ENCODE measurements at places on chromosomes 13 and 19.
A peak's percentile ranks its signal among the peaks of the same experiment; 100 is the strongest.

DNA sequence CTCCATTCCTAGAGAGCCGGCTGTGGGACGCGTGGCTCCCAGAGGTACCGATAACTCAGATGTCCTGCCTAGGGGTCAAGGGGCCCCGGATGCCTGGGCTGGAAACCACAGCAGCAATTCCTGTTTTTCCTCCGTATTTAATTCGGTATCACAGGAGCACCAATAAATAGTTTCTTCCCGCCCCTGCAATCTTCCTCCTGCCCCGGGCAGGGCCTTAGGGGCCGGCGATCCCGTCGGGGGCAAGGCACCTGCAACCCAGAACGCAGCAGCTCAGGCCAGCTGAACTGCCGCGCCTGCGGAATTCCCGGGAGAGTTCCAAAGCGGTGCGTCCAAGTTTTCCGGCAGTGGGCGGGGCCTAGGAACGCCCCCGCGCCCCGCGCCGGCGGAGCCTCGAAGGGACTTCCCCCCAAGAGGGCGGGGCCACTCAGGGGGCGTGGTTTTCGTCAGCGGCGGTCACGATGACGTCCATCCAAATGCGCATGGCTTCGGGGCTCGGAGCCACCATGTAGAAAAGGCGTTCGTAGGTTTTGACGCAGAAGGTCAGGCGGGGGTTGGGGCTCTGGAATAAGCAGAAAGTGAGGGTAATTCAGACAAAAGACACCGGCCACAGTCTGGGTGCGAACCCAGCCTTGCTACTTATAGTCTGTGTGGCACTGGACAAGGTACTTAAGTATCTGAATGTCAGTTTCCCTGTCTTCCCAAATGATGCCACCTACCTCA lies 9.7 kb upstream of the LYPD3 start:
- DNase-seq: peak; percentile 94

GRCh38 chr13:66513728-66514127 lies 716.4 kb downstream of the PCDH9 start:
- DNase-seq: no peak

GRCh38 chr13:51594432-51594831 lies 10.2 kb downstream of the WDFY2 start:
- no peak for DNase-seq

DNA sequence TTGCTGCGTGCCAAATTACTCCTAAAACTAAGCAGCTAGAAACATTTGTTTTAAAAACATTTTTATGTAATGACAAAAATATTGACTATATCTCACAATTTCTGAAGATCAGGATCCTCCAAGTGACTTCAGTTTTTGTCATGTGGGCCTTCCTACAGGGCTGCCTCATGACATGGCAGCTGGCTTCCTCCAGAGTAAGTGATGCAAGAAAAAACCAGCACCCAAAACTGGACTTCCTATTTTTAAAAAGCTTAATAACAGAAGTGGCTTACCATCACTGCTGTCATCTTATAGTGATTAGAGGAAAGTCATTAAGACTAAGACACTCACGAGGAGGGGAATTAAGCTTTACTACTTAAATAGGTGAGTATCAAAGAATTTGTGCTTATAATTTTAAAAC lies 681.7 kb downstream of the PCDH17 start:
- DNase-seq: no peak

GRCh38 chr19:28358633-28359032 lies 854.3 kb downstream of the UQCRFS1 start:
- DNase-seq: no peak

GRCh38 chr13:98886587-98887230 lies 91.2 kb downstream of the DOCK9 start:
- no peak for DNase-seq

DNA sequence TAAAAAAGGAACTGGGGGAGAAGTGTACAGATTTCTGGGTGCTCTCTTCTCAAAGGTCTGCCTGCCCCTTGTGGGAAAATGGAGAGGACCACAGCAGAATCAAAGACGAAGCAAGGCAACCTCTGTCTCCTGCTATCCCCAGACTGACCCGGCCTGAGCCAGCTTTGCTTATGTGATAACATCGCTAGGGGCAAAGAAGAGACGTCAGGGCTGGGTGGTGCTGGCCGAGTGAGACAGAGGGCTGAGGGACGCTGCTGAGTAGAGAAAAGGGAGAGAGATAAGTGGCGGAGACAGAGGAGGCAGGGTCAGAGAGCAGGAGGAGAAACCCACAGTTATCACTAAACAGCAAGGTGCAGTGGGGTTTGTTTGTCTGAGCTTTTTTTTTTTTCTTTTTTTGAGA lies 4.6 kb upstream of the MUC16 start:
- DNase-seq: no peak

DNA sequence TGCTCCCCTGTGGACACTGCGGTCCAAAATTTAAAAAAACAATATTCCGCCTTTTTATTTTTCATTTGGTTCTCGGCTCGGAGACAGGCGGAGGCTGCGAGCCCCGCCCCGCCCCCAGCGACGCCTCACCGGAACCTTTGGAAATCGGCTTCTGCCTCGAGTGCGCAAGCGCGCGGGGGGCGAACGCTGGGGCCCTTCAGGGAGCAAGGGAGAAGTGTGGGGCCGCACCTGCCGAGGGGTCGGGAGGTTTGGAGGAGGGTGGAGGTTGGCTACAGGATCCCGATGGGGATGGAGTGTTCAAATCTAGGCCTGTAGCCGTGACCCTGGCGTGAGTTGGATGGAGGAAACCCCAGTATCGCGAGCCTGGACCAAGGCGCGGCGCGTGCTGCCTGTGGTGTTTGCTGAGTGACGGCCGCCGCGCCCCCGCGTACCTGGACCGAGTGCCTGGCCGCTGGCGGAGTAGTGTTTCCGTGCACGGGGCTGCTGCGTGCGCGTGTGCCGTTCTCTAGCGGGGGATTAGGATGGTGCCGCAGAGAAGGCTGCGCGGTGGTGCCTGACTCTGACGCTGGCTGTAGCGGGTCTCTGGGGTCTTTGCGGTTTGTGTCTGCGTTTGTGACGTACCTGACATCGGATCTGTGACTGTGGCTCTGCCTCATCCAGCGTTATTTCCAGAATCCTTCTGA lies 565 bp upstream of the ZFP30 start:
- peak; percentile 98 for DNase-seq

DNA sequence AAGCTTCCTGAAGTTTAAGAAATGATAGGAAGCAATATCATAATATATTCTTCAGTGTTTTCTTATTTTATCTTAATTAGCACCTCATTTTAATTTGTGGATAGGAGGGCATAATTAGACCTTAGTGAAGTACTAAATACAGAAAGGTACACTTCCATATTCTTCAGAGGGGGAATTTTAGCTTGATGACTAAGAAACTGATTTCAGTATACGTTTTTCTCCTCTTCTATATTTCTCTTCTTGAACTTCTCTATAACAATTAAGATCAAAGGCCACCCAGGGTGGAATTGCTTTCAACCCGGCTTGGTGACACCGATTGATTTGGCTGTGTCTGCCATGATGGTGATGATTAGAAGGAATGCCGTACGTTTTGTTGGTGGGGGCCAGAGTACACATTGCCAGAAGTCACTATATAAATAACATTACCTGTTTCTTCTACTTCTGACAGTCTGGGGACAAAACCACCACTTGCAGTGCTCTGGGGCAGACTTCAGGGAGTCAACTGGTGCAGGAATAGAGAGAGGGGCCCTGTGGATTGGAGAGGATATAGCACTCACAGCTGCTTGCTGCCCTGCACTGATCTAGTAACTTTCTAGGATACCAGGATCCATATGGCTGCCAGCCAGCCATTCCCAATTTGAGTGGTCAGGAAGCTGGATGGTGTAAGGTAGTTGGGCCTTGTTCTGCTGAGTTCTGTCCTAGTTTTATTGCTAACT lies 73.8 kb downstream of the SPATA13 start:
- no peak for DNase-seq

GRCh38 chr13:111458739-111459138 lies 138.3 kb downstream of the TEX29 start:
- DNase-seq: no peak

DNA sequence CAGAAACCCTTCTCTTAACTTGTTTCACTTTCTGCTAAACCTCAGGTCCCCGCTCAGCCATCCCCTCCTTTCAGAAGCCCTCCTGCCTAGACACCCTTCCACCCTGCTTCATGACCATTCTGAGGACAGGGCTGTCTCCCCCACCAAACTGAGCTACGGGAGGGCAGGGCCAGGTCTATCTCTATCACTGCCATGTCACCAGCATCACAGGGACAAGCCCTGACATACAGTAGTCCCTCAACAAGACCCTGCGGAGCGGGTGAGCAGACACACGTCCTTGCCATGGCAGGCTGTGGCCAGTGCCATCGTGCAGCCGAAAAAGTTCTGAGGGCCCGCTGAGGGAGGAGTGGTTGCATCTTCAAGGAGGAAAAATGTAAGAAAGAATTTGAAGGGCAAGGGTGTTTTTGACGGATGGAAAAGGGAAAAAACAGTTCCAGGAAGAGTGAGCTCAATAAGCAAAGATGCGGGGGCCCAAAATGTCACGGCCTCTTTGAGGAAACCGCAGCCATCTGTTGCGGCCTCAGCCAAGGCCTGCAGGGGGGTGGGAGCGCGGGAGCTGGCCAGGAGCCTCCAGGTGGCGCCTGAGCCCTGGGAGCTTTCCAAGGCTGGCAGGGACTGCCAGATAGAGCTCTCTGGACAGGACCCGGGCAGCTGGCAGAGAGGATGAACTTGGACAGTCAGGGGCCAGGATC lies 8.1 kb downstream of the PTGIR start:
- peak; percentile 66 for DNase-seq

DNA sequence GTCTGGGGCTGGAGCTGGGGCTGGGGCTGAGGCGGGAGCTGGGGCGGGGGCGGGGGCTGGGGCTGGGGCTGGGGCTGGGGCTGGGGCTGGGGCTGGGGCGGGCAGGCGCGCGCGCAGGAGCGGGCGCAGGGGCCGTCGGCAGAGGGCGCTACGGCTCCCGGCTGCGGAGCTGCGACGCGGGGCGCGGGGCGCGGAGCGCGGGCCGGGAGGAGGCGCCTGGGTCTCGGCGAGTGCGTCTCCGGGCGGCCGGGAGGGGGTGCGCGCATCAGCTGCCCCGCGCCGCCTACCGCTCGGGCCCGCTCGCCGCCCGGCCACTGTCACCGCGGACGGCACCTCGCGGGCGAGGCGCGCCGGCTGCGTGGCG lies 422 bp upstream of the MTUS2 start:
- DNase-seq: no peak

DNA sequence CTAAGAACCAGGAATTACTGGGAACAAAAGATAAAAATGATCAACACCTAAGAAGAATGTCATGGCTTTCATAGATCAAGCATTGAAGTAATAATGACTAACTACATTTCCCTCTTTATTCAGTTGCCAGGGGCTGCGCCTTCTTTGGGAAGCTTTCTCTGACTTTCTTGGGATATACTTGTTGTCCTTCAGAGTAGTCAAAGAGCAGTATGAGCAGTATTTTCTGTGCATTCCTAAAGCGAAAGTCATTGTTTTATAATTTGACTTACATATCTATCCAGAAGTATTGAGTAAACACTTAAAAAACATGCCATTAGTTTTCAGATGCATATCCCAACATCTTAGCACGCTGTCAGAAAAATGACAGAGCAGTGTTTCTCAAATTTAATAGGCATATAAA lies 2412.4 kb downstream of the PCDH9 start:
- no peak for DNase-seq

DNA sequence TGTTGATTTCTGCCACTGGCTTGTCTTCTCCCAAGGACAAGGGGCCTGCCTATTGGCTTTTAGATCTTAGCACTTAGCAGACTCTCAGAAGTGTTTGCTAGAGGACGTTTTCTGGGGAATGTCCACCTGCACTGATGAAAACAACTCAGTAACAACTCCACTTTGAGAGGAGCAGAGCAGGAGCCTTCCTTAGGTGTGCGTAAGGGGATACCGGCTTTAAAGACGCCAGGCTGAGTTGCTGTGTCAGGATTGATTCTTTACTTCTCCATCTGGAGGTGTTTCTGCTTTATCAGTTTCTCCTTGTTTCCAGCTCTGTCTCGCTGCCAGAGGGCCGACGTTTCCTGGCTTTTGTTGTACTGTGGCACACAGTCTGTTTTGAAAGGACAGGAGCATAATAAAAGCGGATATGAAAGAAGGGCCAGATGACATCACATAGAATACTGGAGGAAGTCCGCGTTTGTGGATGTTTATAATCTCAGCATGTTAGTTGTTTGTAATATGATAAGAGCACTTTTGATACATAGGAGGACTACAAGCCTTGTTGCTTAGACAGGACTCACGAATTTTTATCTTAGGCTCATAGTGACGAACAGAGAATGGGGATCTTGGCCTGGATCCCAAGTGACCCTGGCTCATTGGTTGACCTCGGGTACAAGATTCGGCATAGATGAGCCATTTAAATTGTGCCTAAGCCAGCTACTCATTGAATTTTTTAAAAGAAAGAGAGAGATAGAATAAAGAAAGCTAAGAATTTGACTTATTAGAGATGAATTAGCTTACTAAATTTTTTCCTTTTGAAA lies 34.6 kb downstream of the COL4A2 start:
- DNase-seq: peak; percentile 26

DNA sequence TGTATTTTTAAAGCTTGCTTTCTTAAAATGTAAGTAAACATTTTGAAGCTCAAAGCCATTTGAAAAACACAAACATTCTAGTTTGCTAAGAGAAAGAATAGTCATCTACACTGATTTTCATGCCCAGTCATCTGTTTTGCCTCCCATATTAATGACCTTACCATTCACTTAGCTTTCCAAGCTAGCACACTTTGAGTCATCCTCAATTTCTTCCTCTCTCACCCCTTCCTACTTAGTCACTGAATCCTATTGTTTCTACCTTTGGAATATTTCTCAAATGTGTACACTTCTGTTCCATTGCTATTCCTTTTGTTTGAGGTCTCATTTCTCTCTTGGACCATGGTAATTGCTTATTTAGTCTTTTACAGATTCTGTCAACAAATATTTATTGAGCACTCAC lies 7.3 kb upstream of the HS6ST3 start:
- no peak for DNase-seq

DNA sequence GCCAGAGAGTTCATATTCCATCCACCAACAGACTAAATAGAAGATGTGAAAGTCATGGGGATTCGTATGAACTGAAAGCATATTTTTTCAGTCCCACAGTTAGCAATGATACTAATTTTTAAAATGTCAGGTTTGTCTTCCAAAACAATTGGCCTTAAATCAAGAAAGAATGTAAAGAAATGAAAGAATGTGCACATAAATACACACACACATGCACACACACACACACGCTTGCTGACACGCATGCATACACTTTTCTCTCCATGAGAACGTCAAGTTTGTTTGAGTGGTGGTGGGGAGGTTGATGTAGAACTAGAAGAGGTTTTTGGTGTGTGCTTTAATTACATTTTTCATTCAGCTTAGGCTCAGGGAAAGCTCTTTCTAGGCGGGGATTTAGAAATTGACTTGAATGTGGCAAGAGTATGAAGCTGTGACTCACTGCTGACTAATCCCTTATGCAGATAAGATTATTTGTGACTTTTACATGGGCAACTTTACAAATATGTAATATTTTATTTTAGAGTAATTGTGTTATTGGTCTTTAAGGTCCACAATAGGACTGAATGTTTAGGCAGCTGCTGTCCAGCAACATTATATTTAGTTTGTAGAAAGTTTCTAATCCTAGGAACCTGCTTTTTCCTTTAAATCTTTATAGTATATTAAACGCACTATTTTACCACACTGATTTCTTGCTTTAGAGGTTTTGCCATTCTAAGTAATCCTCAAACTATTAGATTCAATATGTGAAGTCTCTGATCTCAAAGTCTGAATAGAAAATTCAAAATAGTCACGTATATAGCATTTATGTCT lies 18.8 kb downstream of the FLT1 start:
- no peak for DNase-seq

- DNase-seq: no peak
These were observed 181.1 kb downstream of the DCT start for GRCh38 chr13:94298346-94298745.

- no peak for DNase-seq
These were observed 25.1 kb downstream of the CPB2 start for GRCh38 chr13:46079770-46080169.

GRCh38 chr19:39419003-39419402 lies 6.5 kb downstream of the PLEKHG2 start:
- DNase-seq: no peak

All from retina (tissue), 1 donor.